ENCODE measurements at places on chromosomes 5 and 9.

DNA sequence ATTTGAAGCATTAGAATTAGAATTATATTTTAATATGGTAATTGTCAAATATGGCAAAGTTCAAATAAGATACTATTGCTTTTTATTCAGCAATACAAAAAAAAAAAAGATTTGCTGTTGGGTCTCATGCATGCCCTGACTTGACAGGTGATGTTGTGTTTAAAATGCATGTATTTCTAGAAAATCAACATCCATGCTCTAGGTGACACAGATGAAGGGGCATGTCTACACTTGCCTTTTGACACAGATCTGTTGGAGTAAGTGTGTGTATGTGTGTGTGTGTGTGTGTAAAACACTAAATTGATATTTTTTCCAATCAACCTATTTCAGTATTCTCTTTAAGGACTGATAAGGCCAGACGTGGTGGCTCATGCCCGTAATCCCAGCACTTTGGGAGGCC is 38.1 kb upstream of the SMARCA2 start:
- DNase-seq, result no peak

DNA sequence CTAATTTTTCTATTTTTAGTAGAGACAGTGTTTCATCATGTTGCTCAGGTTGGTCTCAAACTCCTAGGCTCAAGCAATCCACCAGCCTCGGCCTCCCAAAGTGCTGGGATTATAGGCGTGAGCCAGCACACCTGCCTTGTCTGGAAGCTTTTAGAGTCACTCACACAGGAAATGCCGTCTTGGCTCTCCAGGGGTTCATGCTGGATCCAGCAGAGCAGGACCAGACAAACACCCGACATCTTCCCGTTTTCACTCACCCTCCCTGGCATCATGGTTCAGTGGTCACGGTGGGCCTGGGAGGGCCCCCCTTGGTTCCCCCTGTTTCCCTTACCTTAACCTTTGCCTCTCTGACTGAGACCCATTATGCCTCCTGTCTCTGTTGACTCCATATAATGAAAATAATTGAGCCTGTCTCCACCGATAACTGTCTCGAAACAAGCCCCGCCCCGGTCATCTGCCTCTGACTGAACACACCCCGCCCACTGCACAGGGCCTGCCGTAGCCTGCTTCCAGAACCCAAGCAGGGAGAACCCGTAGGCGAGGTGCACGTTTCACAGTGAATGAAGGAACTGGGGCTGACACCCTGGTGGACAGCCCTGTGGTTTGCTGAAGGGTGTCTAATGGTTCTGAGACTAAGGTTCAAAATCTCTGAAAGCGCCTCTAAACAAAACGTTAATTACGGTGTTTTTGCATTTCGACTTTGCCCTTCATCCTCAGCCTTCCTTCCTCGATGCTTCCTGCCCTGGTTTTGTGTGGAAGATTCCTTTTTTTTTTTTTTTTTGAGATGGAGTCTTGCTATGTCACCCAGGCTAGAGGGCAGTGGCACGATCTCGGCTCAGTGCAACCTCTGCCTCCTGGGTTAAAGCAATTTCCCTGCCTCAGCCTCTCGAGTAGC is 39.7 kb upstream of the SPRY4 start:
- DNase-seq, result no peak

- no peak for DNase-seq
Measured at GRCh38 chr5:149273950-149274349, 2.3 kb downstream of the AFAP1L1 start.

GRCh38 chr9:105309531-105309931 is 65.1 kb downstream of the SLC44A1 start:
- DNase-seq, result no peak

GRCh38 chr9:21982861-21983560 is 11.2 kb downstream of the CDKN2A start:
- no peak for DNase-seq

- DNase-seq, result no peak
Measured at GRCh38 chr9:119500072-119500771, 131.0 kb upstream of the BRINP1 start.

DNA sequence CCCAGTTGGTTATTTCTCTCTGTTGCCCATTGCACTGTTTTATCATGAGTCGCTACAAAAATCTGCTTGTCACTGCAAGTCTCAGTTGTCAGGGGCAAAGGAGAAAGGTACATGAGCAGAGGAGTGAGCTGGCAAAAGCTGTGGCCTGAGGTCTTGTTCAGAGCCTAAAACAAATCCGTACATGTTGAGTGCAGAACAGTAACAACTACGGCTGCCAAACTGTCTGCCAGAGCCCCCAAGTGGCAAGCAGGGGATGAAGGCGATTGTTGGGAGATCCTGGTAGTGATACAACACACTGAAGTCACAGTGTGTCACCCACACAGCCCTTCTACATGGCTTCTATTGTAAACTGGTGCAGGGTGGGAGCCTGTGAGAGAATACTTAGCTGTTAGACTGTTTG is 50.9 kb downstream of the BRINP1 start:
- DNase-seq, result no peak

DNA sequence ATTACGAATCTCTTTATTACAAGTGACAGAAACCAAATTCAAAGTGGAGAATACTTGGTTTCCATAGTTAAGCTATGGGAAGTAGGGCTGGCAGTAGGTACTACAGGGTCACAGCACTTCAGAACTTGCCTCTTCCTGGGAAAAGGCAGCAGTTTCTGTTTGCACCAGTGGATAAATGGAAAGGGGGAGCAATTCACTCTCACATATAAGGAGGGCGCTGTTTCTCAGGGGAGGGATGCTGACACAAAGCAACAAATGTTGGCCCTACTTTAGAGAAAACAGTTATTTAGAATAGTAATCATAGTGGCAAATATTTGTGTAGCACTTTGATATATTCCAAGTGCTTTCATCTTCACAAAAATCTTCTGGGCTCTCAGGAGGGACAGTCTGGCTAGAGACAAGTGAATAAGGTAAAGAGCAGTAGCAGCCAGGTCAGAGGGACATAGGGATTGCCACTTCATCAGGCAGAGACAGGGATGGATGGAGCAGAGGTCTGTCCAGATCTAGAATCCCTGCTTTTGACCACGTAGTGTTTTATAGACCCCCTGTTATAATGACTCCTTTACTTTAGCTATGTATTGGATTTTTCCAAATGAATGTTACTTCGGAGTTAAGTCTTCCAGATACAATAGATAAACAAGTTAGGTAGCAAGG is 554.8 kb upstream of the SGCD start:
- DNase-seq, result no peak

- no peak for DNase-seq
Measured at GRCh38 chr5:37640088-37640487, 199.8 kb downstream of the GDNF start.

DNA sequence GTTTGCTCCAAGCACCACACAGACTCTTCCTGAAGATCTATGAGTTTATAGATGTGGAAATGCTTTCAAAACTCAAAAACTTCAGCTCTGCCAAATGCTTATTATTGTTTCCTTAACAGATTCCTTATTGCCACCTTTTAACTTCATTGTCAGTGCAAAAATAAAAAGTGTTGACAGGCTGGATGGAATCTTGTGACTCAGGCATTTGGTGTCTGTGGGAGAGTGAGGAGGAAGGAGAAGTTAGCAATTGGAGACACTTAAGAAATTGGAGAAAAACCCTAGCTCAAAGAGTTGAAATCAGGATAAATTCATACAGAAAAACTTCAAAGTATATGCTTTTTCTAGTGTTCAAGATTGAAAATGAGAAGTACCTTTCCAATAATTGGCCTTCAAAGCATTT is 140.6 kb upstream of the PUM3 start:
- DNase-seq, result no peak

- DNase-seq, result no peak
Measured at GRCh38 chr5:112616812-112617547, 120.7 kb upstream of the APC start.

DNA sequence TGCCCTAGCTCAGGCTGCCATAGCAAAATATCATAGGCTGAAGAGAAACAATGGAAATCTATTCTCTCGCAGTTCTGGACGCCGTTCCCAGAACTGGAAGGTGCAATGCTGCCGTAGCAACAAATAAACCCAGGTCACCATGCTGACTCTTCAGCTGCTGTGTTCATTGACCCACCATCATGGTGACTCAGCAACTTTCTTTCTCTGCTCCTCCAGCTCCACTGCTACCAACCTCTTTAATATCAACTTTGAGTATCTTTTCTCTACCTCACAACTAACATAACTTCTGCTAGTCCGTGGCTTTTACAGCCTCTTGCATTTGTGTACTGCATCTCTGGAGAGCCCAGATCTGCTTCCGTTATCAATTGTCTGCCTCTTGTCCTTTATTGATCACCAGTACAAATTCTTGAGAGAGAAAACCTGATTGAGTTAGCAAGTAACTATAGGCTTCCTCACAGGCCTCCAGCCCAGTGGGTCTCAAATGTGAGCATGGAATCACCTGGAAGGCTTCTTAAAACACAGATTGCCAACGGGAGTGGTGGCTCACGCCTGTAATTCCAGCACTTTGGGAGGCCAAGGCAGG is 47.3 kb upstream of the SLC30A5 start:
- no peak for DNase-seq

DNA sequence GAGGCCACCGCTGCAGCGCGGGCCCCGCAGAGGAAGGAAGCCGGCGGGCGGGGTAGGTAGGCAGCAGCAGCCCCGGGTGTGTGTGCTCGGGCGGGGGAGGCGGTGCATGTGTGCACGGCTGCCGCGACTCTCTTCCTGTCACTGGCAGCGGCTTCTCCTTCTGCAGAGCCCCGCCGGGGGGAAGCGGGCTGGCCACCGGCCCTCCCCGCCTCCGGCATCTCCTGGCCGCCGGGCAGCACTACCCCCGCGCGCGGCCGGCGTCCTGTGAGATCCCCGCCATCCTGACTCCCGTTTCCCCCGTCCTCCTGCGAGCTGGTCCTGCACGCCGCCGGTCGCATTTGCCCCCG is 315 bp downstream of the PIK3R1 start:
- DNase-seq, result no peak

- no peak for DNase-seq
Measured at GRCh38 chr9:131960311-131960710, 119.4 kb downstream of the MED27 start.

DNA sequence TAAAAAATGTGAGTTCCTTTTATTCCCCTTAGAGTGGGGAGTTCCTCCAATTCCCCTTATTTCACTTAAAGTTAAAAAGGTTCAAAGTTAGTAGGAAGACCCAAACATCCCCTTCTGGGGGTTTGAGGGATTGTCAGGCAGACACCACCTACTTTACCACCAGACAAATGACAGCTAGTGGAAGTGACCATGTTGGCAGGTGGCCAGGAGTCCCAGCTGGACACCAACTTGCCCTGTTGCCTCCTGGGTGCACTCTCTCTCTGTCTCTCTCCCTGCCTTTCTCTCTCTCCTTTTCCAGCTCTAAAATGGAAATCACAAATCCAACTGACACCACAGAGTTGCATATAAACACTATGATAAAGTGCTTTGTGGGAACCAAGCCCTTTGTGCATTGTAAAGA is 307.7 kb upstream of the TLE4 start:
- DNase-seq, result no peak

- no peak for DNase-seq
Measured at GRCh38 chr5:171275841-171276544, 33.1 kb upstream of the TLX3 start.

- no peak for DNase-seq
Measured at GRCh38 chr5:95081500-95081960, 203.4 kb downstream of the MCTP1 start.

DNA sequence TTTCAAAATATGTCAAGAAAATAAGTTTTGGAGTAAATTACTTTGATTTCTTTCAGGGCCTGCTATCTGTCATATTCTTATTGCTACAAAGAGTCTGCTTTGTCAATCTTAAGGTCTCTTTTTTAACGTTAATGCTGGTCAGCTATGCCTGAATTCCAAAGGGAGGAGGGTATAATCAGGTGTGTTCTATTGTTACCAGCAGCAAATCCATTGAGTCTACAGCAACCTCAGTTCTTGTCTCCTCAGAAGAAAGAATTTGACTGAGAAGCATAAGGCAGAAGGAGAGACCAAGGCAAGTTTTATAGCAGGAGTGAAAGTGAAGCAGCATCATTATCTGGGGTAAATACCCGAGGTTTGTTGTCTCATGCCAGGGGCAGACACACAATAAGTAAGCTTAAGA is 23.7 kb upstream of the MINAR2 start:
- DNase-seq, result no peak

- no peak for DNase-seq
Measured at GRCh38 chr5:181181650-181182565, 23.1 kb downstream of the TRIM7 start.

All from type B pancreatic cell (in vitro differentiated cells).